ENCODE measurements at places on chromosomes 1 and 21.

DNA sequence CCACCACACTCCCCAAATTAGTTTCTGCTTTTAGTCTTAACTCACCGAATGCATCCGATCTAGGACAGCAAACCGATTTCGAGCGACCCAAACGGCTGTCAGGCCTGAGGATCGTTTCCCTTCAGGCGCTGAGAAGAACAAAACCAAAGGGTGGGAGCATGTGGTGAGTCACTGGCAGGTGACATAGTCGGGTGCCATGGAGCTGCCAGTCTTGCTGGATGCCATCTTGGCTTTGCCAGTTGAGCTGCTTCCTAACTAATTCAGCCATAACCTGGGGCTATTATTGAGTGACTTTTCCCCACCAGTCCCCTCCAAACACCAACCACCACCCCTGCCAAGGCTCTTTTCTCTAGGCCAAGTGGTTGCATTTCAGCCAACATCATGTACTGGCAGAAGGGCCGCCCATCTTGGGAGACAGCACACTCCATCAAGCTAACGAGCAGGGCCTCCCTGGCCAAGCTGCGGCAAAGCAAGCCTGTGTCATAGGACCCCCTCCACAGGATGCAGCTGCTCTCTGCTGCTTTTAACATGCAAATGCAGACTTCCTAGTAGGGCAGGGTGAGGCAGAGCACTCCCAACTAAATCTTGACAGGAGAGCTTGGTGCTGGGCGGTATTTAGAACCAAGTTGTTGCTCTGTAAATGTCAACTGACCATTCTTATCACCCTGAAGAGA is 22.3 kb upstream of the PEX19 start:
- no peak for DNase-seq

DNA sequence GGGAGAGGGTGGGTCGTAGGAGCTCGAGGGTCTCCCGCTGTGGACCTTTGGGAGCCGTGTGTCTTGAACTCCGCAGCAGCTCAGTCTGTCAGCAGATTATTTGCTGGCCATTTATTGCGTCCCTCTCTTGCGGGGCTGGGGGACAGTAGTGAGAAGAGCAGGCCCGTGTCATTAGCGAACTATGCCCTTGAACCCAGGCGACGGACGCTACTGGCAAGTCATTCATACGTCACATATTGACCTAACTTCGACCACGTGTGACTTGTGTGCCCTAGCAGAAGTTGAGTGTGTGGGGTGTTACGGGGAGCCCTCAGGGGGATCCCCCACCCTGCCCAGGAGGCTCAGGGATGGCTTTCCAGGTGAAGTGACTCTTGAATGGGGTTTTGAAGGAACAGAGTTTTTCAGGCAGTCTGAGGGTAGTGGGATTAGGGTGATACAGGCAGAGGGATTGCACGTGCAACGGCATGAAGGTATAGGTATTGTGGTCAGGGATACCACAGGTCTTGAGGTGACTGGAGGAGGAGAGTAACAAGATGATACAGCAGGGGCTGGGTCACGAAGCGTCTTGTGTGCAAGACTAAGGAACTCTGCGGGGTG is 13.0 kb downstream of the RCC1 start:
- no peak for DNase-seq

GRCh38 chr1:93565496-93566206 is 116.0 kb downstream of the BCAR3 start:
- DNase-seq, result no peak

- DNase-seq, result no peak
Measured at GRCh38 chr1:165129568-165130164, 226.8 kb downstream of the LMX1A start.

DNA sequence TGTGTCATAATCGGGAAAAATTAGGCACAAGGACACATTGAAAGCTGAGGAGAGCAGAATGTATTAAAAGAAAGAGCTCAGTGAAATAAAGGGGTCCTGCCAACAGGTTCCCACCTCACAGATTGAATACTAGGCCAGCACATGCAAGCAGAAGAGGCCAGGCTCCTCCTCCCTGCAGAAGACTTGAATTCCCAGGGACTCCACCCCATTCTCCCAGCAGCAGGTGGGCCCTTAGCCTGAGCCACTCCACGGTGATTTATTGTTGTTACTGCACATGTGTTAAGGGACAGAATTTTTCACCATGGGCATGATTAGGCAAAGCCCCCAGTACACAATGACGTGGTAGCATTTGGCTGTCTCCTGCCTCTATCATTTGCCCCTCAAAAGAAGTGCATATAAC is 1844.7 kb downstream of the NCAM2 start:
- DNase-seq, result no peak

DNA sequence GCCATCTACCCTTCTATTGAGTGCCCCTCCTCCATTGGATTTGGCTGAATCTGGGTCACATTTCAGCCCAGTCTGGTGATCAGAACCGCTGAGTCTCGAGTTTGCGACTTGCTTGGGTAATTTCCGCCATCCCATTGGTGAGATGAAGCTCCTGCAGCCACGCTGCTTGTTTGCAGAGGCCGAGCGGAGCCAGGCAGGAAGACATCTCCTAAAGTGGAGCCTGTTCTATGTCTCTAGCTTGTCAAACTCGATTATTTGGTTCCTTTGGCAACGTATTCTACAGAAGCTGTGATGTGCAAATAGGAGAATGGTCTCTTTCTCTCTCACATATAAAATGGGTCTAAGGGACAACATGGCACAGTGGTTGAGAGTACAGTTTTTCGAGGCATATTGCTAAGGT is 206.8 kb upstream of the PLXNA2 start:
- DNase-seq, result no peak

DNA sequence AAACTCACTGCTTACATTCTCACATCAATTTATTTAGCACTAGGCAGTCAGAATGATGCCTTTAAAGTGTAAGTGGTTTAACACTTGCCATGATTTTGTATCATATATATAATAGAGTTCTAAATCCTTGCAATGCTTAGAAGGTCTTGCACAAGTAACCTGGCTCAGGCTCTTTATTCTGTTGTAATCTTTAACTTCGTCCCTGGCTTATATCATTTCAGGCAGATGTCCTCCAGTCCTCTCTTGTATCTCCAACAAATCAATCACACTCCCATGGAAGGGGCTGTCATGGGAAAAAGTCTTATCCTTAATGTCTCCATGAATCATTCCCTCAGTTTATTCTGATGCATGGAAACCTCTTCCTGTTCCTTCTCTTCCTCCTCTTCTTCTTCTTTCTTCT is 841.6 kb upstream of the B3GALT2 start:
- no peak for DNase-seq

- DNase-seq, result no peak
Measured at GRCh38 chr1:63466759-63467158, 56.3 kb downstream of the ITGB3BP start.

DNA sequence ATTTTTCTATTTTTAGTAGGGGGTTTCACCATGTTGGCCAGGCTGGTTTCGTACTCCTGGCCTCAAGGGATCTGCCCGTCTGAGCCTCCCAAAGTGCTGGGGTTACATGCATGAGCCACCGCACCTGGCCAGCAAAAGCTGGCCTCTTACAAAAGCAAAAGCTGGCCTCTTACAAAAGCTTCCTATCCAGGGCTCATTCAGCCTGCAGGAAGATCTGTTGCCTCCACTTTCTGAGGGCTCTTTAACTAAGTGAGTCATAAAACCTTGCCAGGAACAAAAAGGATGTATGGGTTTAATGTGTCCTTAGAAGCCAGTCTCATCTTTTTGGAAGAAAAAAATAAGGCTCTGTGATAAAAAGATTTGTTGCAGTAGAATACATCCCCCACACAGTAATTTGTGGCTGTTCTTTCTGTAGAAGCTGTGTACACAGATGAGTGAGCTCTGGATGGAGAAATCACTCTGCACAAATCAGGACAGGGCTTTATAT is 15.0 kb downstream of the HTR1D start:
- DNase-seq, result no peak

DNA sequence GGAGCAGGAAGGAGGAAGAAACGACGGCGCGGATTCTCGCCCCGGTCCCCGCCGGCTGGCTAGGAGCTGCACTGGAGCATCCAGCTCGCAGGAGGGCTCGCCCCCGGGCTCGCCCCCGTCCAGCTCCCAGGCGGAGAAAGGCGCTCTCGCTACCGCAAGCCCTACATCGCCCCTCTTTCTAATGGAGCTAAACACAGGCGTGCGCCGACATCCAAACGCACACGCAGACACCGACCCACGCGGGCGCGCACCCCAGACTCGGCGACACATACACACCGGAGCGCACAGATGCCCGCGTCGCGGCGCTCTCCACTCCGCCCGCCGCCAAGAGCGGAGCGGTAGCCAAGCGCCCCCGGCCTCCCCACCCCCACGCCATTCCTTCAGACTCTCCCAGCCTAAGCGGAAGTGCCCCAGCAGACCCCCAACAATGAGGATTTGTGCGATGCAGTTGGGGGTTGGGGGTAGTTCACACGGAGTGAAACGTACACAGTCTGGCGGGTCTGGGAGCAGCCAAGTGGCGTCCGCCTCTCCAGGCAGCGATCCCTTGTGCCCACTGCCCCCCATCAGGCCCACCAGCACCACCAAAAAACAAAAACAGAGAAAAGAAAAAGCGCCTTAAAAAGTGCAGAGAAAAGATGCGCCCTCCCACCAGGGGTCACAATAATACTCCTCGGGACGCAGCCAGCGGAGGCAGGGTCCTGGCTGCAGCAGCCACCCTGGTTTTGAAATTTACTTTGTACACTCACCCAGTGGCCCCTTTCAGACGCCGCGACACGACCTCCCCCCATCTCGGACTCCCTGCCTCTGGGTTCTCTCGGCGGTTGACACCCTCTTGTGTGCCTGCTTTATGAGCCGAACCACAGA is 1.4 kb downstream of the DAB1 start:
- no peak for DNase-seq

DNA sequence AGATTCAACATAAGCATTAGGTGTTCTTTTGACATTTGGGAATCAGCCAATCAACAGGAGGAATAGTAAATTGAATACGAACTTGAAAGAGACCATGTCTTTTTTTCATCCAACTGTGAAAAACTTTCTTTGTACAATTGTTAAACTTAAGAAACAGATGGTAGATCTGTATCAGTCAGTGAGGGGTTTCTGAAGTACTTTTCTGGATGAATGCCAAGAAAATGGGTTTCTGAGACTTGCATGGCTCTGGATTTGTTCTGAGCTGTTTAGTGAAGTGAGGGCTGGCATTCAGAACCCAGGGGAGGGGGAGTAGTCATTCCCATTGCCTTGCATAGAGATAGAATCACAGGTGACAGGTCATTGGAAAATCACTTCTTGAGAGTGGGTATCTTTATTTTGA is 37.4 kb downstream of the PTPRC start:
- DNase-seq, result no peak

DNA sequence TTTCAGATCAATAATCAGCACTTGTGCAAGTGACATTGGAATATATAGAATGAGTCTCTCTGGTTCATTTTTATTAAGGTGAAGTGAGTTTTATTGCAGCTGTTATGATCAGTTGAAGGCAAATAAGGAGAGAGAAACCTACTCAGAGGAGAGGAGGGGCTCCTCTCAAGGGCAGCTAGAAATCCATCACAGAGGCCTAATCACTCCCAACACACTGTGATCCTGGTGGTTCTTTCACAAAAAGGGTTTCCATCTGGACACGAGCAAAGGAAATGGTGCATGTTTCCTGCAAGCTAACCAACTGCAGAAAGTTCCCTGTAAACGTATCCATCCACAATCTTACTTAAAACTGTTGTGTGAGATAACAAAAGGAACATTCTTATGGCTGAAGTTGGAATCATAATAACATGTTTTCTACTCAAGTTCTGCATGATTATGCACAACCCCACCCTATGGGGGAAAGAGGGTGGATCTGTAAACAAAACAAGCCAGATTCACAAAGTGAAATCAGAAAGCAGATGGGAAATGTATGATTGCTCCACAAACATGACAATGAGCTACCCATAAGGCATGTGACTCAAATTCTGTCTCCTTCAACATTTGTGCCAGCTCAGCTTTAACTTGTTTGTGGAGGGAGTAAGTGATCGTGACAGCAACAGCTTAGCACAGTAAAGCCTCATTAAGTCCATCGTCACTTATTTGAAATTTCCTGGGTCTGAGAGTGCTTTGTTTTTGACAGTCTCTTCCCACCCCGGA is 141.2 kb upstream of the ST6GALNAC5 start:
- DNase-seq, result no peak

DNA sequence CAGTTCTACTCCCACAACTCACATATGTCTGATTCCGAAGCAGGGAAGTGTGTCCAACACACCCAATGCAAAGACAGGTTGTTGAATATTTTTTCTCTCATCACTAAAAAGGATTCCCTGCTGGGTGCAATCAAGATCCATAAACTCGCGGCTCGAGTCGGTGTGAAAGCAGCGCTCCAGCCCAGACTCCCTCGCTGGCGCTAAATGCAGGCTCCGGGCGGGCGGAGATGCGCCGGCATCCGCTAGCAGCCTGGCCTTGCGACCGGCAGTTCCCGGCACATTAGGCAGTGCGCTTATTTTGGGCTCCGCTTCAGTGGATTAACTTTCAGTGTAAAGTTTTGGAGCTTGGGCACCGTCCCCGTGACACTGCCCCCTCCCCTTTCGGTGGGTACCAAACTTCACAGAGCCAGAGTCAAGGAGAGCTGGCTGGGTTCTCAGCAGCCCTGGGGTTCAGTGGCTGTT is 87.7 kb upstream of the POU3F1 start:
- no peak for DNase-seq

GRCh38 chr21:25369524-25370300 is 237.6 kb downstream of the MRPL39 start:
- DNase-seq, result no peak

- no peak for DNase-seq
Measured at GRCh38 chr1:199723250-199723956, 304.1 kb upstream of the NR5A2 start.

DNA sequence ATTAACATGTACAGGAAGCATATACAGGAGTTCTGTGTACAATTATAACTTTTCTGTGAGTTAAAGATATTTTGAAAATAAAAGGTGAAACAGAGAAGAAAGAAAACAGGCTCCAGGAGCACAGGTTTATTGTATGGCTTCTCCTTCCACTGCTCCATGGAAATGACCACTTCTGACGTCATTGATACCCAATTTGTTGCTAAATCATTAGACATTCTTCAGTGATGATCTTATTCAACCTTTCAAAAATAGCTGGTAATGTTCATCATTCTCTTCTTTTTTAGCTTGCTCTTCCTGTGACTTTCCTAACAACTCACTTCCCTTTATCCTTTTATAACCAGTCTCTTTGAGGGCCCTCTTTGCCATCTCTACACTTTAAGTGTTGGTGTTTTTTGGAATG is 77.8 kb downstream of the KCNK2 start:
- DNase-seq, result no peak

GRCh38 chr1:38607526-38607925 is 252.0 kb downstream of the RRAGC start:
- DNase-seq, result no peak
